ENCODE measurements at places on chromosomes 2 and 18.

GRCh38 chr18:75635096-75635495 is 207.6 kb upstream of the SMIM21 start:
- DNase-seq, result peak; percentile 90

- DNase-seq, result no peak
Measured at GRCh38 chr2:127196998-127197397, 23.1 kb downstream of the CYP27C1 start.

GRCh38 chr18:8561123-8561910 is 47.9 kb upstream of the RAB12 start:
- DNase-seq, result no peak

DNA sequence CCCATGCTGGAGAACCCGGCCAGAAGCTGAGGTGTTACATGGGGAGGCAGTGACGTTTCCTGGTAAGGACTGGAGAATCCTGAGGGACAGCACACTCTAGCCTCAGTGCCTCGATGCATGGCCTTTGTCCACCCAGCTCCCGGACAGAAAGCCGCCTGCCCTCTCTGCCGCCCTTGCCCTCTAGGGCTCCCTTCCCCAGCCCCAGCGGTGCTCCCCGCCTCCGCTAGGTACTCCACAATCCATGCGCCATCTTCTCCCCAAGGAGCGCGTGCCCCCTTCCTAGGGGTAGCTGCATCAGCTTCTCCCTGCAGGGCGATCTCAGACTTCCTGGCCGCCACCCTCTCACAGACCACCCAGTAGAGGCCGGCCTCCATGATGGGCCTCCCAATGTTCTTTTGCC is 251.6 kb downstream of the TWIST2 start:
- DNase-seq, result no peak

DNA sequence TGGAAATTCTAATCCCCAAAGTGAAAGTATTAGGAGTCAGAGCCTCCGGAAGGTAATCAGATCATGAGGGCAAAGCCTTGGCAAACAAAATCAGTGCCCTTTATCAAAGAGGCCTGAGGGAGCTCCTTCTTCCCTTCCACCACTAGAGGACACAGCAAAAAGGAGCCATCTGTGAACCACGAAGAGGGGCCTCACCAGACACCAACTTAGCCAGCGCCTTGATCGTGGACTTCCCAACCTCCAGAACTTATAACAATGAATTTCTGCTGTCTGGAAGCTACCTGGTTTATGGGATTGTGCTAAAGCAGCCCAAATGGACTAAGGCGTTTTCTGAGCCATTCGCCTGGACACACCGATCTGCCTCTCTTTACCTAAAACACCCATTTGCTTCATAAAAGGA is 133.1 kb downstream of the EIPR1 start:
- no peak for DNase-seq

DNA sequence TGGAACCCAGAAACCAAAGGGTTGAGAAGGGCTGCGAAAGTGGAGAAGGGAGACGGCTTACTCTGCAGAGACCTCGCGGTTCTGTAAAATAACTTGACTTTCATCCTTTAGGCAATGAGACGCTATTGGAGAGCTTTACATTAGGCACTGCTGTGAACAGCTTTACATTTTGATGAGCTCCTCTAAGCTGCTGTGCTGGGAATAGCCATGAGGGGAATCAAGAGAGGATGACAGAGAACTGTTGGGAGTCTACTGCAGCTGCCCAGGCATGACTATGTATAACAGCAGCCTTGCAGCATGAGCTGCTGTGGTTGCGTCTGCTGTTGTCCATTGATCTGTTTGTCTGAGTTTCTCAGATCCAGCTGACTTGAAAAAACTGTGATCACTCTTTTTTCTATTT is 310.8 kb upstream of the MAP2 start:
- no peak for DNase-seq

GRCh38 chr2:98476192-98476868 is 31.7 kb downstream of the INPP4A start:
- no peak for DNase-seq

GRCh38 chr2:38496927-38497669 is 105.6 kb downstream of the HNRNPLL start:
- DNase-seq, result no peak

DNA sequence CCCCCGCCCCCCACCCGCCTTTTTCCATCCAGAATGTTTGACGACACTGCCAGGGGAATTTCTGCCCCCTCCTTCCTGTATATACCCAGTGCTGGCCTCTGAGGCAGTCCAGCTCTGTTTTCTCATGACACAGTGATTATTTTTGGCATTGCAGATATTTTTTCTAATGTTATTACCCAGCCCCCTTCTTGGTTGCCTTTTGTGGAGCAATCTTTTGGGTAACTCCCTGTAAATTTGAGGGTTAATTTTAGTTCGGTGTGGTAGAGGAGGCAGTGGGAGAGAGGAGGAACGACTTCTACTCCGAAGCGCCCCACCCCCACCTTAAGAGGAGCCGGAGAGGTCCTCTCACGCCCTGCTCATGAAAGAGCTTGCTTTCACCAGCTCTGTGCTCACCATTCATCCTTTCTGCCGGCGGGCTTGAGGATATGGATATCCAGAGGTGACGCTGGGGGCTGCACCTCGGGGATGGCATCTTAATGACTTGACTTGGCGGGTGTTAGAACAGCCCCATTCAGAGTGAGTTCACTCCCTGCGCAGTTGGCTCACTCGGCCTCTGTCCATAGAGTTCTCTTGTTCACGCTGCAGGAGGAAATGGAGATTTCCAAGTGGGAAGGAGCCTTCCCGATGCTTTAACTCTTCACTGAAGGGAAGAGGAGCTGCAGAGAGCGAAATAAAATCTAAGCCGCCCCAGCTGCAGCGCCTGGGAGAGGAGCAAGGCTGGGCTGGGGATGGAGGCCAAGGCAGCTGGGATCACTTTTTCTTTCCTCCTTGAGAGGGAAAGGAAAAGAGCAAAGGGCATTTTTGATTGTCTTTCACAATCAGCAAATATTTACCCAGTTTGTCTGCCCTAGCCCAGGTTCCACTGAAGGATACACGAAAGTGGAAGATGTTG is 38.4 kb downstream of the EPAS1 start:
- DNase-seq, result no peak

DNA sequence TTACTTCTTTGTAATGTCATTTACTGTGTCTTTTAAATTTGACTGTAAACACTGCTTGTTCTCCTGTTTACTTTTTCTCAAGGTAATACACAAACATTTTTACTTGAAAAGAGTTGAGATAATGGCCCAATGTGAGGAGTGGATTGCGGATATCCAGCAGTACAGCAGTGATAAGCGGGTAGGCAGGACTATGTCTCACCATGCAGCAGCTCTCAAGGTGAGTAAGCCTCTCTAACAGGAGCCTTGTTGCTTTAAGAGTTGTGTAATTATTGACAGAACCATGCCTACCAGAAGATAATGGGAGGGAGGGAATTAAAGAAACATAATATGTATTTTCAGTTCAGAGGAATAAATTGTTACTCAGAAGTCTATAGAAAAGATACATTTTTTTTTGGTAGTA is 16.5 kb upstream of the TTC27 start:
- no peak for DNase-seq

DNA sequence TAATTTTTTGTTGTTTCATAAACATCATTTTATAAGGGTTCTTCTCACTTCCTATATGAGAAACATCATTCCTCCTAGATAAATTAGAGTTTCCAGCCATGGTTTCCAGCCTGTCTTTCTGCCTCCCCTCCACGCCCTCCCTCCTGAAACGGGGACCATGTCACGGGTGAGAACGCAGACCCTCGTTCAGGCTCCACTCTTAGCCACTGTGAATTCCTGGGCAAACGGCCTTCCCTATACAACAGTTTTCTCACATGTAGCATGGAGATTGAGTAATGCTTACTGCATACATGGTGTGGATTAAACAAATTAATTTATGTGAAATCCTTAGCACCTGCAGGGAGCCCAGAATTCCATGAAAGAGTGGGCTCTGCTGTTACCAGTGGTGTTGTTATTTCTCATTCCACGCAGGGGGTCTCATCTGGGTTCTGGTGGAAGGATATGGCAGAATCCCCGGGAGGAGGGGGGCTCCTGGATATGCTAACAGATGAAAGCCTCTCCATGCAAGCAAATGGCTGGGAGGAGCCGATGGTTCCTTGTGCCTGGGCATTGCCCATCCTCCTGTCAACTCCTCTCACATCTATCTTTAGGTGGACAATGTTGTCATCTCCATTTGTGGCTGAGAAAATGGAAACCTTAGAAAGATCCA is 54.0 kb upstream of the TWIST2 start:
- no peak for DNase-seq

- DNase-seq, result no peak
Measured at GRCh38 chr18:49494660-49495059, 7.6 kb upstream of the C18orf32 start.

- no peak for DNase-seq
Measured at GRCh38 chr2:236711440-236711839, 141.8 kb downstream of the ACKR3 start.

DNA sequence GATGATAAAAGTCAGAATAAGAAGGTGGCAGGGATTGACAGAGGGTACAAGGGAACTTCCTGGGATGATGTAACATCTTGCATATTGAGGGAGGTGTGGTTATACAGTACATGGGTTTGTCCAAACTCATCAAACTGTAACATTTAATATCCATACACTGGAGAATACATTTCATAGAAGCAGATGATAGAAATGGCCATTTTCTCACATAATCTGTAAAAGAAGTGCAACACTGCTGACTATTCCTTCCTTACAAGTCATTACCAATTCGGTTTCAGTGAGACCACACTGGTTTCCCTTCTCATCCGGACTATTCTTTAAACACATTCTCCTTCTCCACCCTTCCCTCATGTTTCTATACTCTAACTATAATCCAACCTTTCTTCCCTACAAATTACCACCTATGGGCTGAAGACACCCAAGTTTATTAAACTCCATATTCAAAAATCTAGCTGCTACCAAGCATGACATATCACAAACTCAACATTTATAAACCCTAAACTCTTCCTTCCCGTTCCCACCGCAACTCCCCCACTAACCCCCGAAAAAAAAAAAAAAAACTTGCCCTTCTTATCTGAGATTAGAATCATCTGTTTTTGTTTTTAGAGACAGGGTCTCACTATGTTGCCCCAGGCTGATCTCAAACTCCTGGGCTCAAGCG is 1.6 kb downstream of the COX7A2L start:
- no peak for DNase-seq

- no peak for DNase-seq
Measured at GRCh38 chr2:223731503-223731902, 105.9 kb downstream of the AP1S3 start.

DNA sequence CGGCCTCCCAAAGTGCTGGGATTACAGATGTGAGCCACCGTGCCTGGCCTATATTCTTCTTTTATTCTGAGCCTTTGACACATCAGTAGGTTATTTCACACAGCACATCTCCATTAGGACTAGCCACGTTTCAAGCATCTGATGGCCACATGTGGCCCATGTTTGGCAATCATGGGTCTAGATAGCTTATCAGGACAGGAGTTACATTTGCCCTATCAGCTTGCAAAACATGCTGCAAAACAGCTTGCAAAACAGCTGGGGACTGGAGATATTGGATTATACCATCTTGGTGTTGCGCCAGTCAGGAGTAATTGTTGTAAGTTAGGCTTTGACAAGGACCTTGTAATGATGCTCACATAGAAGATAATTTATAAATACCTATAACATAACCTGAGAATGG is 94.9 kb downstream of the GBX2 start:
- DNase-seq, result no peak

GRCh38 chr2:133667085-133667484 is 98.8 kb upstream of the NCKAP5 start:
- DNase-seq, result no peak

DNA sequence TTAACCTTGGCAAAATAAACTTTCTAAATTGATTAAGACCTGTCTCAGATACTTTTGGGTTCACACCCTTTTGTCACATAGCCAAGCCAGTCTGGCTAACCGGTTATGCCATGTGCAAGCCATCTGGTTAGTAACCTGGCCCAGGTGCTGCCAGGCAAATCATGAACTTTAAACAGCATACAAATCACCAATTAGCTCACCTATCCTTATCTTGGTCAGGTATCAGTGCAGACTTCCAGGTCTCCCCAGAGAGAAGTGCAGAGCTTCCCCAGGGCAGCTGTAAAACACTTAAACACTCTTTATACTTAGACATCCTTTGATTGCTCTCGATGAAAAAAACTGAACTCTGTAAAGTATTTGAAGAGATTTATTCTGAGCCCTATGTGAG is 14.9 kb upstream of the MC5R start:
- DNase-seq, result no peak

DNA sequence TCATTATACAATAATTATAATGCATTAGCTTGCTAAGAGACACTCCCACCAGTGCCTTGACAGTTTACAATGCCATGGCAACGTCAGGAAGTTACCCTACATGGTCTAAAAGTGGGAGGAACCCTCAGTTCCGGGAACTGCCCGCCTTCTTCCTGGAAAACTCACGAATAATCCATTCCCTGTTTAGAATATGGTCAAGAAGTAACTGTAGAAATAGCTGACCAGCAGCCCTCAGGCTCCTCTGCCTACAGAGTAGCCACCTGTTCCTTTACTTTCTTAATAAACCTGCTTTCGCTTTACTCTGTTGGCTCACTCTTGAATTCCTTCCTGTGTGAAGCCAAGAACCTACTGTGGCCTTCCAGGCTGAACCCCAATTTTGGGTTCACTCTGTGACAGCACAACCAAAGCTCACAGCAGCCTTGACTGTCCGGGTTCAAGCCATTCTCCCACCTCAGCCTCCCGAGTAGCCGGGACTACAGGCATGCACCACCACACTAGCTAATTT is 20.0 kb upstream of the PTPN2 start:
- DNase-seq, result no peak

DNA sequence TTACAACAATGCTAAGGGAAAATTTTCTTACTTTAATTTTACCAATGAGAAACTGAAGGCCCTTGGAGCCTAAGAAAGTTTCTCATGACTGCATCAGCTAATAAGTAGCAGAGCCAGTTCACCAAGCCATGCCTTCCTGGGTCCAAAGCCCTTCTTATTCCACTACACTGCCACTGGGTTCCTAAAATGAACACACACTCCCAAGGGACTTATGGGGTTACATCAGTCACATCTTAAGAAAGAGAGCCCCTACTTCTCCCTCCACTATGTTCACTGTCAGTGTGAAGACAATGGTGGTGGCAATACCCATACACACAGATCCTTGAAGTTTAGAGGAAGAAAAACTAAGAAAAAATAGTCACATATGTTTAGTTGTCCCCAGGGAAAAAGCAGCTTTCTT is 20.6 kb downstream of the MBD2 start:
- no peak for DNase-seq

DNA sequence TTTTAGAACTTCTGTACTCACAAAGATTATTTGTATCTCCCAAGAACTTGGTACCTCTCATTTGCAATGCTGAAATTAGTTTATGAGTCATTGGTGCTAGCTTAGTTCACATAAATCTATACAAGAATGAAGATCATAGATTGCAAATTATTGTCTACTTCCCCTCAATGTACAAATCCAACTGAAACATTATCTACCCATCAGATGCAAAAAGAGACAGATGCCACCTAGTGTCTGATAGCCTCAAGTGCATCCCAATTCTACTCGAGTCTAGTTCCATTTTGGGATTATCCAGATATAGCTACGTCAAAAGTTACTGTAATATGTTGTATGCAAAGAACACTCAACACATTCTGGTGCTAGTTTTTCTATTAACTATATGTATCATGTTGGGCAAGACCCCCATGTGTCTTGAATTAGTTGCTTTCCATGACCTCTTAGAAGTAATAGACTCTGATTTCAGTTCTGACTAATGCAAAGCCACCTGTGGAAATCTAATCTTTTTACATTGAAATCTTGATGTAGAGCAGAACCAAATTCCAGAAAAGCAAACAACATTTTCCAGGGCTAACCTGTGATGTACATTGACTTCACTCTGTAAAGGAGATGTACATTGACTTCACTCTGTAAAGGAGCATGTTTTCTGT is 210.0 kb downstream of the RBM43 start:
- DNase-seq, result peak; percentile 6

All from NCI-H2107 (cell line).